CD4-positive, alpha-beta T cell treated with Interleukin-4 for 1 hour (primary cell): ENCODE measurements at places on chromosomes 1 and 21.

- DNase-seq, result no peak
These were observed 24.1 kb upstream of the RABGAP1L start for GRCh38 chr1:174135211-174135610.

- DNase-seq, result no peak
These were observed 8.9 kb upstream of the KCNJ15 start for GRCh38 chr21:38247738-38248510.

DNA sequence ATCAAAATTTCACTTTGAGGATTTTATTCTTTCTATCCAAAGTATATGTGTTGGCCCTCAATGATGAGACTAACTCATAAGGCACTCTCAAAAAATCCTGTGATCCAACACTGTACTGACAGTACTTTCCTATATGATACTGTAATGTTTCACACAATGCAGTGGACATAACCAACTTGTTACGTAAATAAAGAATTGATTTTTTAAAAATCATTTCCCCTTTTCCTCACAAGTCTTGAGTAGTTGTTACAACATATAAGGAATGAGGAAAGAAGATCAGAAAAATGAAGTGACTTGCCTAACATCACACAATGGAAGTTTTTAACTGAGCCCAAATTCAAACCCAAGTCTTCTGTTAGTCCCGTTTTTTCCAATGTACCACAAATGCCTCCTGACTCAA is 17.2 kb downstream of the PTP4A2 start:
- DNase-seq, result no peak

DNA sequence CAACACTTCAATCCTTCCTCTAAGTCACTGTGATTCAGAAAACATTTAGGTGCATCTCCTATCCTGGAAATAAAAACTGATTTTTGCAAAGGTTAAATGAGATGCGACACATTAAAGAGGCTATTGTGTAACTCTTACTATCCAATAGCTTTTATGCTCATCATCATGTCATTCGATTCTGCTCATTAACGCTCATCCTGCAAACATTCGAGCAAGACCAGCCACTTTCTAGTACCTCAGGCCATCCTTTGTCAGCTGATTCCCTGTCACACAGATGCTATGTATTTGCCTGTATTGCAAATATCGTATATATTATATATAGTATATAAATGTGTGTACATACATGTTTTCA is 131.6 kb downstream of the TLR5 start:
- DNase-seq, result no peak
